ENCODE measurements at places on chromosomes 12 and 14. TPM values are rescaled to one million over a fixed set of nuclear protein-coding genes. Genes with fewer than 3 reads are reported as not detected.

- H3K27ac ChIP-seq = no peak overlapping the region
- H3K36me3 ChIP-seq = no peaks in the 10 kb centered on the region
- H3K4me1 ChIP-seq = no peaks in the 10 kb centered on the region
- no peaks in the 10 kb centered on the region for H3K27me3 ChIP-seq
- H3K4me3 ChIP-seq = no peak overlapping the region
Observed at GRCh38 chr14:87767567-87767901, 225.4 kb downstream of the GALC start.

DNA sequence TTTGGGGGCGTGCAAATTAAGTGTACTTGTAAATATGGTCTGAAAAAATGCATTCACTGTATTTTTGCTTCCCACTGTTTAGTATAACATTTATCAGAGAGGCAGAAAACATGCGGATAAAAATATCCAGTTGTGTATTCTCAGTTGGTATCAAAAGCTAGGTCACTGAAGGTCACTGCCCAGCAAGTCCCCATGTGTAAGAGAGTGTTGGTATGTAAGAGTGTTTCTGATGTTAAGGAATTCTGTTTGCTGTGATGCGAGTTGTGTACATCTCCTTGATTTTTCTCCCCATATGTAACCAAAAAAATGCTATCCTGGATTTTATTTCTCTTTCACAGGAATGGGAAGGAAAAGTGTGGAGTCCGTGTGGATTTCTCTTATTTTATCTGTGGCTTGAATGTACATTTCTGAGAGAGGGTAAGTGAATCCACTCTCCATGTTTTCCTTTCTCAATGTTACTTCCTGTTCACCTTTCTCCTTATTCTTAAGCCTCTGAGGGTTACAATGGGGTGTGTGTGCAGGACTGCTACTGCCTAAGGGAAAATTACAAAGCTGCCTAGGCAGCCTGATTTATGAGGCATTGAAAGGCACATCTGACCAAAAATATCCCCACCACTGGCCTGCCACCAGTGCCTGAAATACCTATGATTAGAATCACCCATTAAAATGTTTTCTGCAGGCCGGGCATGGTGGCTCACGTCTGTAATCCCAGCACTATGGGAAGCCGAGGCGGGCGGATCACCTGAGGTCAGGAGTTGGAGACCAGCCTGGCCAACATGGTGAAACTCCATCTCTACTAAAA lies 97.9 kb upstream of the USP44 start:
- peaks cover 6% of the 10 kb centered on the region for H3K27me3 ChIP-seq
- H3K4me1 ChIP-seq = no peaks in the 10 kb centered on the region
- no peaks in the 10 kb centered on the region for H3K36me3 ChIP-seq
- no peak overlapping the region for H3K27ac ChIP-seq
- DNase-seq = no peak
- H3K4me3 ChIP-seq = no peak overlapping the region

- H3K4me3 ChIP-seq = no peak overlapping the region
- no peaks in the 10 kb centered on the region for H3K4me1 ChIP-seq
- no peak for DNase-seq
- no peak overlapping the region for H3K27ac ChIP-seq
Observed at GRCh38 chr12:99271071-99271470, 376.5 kb upstream of the GARIN6 start.

The NUDT4 gene
- total RNA-seq = 56.3 TPM

DNA sequence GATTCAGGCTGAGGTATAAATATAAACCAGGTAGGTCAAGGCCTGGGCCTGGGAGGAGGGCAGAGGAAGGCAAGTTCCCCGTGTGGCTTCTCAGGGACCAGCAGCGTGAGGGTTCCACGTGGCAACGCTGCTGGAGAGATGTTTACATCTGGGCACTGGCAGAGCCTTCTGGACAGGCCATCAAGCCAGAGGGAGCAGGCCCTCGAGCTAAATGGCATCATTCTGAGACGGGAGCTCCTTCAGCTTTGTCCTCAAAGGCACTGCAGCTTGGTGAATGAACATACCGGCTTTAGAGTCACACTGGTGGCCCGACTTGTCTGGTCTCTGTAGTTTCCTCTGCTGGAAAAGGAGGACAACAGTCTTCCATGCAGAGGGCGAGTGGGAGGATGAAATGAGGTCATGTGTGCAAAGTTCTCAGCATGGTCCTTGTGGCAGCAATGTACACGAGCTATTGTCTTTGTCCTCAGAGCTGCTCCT lies 231.3 kb downstream of the ZFP36L1 start:
- H3K4me3 ChIP-seq = no peak overlapping the region
- no peak for DNase-seq
- no peaks in the 10 kb centered on the region for H3K36me3 ChIP-seq
- peaks cover 31% of the 10 kb centered on the region for H3K4me1 ChIP-seq

GRCh38 chr12:53005215-53005985 lies 856 bp upstream of the EIF4B start:
- H3K27me3 ChIP-seq = peaks cover 2% of the 10 kb centered on the region
- peaks cover 23% of the 10 kb centered on the region for H3K36me3 ChIP-seq
- H3K4me3 ChIP-seq = peak overlapping the region; percentile 97

DNA sequence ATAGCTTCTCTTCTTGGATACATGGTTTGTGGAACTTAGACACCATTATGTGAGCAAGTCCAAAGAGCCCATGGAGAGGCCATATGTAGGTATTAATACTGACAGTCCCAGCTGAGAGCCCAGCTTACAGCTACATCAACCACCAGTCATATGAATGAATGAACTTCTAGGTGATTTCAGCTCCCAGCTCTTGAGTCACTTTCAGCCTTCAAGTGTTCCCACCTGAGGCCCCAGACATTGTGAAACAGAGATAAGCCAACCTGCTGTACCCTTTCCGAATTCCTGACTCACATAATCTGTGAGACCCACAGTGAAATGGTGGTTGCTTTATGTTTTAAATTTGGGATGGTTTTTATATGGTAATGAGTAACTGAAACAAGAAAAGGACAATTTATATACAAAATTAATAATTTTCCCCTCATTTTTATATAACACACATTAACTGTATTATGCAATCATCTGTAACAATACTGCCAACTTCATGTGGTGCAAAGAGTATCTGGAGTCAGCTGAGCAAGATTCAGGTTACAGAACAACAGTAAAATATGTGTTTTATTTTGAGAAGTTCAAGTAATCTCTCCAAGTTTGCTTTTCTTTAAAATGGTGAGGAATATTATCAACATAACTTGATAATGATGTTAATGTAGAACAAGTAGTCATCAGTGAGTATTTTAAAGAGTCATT lies 27.7 kb upstream of the FBXO33 start:
- H3K36me3 ChIP-seq = no peaks in the 10 kb centered on the region
- DNase-seq = no peak
- no peak overlapping the region for H3K4me3 ChIP-seq
- no peak overlapping the region for H3K27ac ChIP-seq

DNA sequence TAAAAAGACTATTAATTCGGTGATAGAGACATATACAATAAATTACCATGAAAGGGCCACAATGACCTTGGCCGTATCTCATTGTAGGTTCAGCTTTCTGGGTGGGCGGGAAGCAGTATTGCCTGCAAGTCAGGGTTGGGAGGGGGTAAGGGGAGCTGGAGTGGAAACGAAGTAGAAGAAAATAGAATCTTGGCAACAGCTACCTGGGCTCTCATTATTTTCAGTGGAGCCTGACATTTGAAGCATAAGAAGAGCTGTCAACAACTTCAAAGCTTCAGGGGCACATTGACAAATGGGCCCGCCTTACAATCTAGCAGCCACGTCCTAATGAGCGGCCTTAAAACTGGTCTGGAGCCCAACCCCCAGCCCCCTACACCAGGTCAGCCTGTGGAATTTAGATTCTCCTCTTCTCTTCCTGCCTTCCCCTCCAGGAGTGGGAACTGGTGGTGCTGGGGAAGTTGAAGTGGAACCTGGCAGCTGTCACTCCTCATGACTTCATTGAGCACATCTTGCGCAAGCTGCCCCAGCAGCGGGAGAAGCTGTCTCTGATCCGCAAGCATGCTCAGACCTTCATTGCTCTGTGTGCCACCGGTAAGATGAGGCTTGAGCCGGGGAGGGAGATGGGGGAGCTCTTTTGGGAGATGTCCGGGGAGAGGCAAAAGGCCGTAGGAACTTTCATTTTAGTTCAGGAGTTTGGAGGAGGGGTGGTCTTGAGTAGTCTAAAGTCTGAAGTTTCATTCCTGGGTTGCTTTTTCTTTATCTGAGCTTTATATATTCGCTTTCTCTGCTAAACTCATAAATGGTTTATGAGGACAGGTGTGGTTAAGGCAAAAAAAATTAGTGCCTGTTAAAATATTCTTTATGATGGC lies 5.0 kb downstream of the CCND2 start:
- H3K4me1 ChIP-seq = peaks cover 68% of the 10 kb centered on the region
- H3K27ac ChIP-seq = peak overlapping the region; percentile 77
- H3K4me3 ChIP-seq = peak overlapping the region; percentile 99
- no peaks in the 10 kb centered on the region for H3K27me3 ChIP-seq
- peaks cover 96% of the 10 kb centered on the region for H3K36me3 ChIP-seq

GRCh38 chr14:104967386-104968152 lies 10.6 kb downstream of the AHNAK2 start:
- DNase-seq = no peak
- no peaks in the 10 kb centered on the region for H3K36me3 ChIP-seq
- no peak overlapping the region for H3K27ac ChIP-seq
- H3K4me1 ChIP-seq = no peaks in the 10 kb centered on the region
- H3K27me3 ChIP-seq = peaks cover 14% of the 10 kb centered on the region

GRCh38 chr12:23204933-23205778 lies 580.2 kb downstream of the ETNK1 start:
- no peak overlapping the region for H3K27ac ChIP-seq
- H3K36me3 ChIP-seq = no peaks in the 10 kb centered on the region
- H3K4me1 ChIP-seq = no peaks in the 10 kb centered on the region
- DNase-seq = peak; percentile 25
- H3K27me3 ChIP-seq = no peaks in the 10 kb centered on the region

DNA sequence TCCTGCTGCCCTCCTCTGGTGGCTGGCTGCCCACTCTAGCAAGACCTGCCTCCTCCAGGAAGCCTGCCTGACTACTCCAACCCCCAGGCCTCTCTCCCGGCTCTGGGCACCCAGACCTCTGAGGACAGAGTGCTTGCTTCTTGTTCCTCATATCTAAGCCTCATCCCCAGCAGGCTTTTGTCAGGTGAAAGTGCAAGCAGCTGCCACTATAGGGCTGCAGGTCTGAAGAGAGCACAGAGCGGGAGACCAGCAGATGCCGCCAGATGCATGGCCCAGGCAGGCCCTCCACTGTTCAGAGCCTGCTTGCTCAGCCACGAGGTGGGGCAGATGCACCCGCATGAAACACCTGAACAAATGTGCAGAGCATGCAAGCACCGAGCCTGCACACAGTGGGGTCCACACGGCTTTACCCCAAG lies 73.0 kb downstream of the SERPINA3 start:
- peaks cover 4% of the 10 kb centered on the region for H3K27me3 ChIP-seq
- H3K27ac ChIP-seq = no peak overlapping the region
- no peaks in the 10 kb centered on the region for H3K36me3 ChIP-seq

The DLGAP5 gene
- 110 TPM for total RNA-seq

- no peak overlapping the region for H3K4me3 ChIP-seq
- peaks cover 17% of the 10 kb centered on the region for H3K4me1 ChIP-seq
- H3K36me3 ChIP-seq = peaks cover 5% of the 10 kb centered on the region
- peak overlapping the region; percentile 12 for H3K27ac ChIP-seq
- peaks cover 19% of the 10 kb centered on the region for H3K27me3 ChIP-seq
Observed at GRCh38 chr14:92729634-92730358, 18.6 kb downstream of the LGMN start.

DNA sequence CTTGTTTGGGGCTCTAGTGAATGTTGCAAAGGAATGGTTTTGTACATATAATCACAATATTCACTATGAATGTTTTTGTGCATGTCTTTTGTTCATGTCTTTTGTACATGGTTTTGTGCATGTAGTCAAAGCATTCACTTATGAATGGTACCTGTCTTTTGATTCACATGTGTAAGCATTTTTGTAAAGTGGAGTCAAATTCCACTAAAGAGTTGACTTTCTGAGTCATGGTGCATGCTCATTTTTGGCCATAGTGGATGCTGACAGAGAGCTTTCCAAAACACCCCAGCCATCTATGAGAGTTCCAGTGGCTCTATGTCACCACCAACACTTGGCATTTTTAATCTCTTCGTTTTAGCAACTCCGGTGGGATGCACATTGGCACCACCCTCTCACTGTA lies 1185.9 kb upstream of the TMEM132C start:
- DNase-seq = no peak
- no peak overlapping the region for H3K27ac ChIP-seq
- H3K4me3 ChIP-seq = no peak overlapping the region
- peaks cover 3% of the 10 kb centered on the region for H3K4me1 ChIP-seq
- peaks cover 5% of the 10 kb centered on the region for H3K27me3 ChIP-seq
- H3K36me3 ChIP-seq = no peaks in the 10 kb centered on the region

The LMNTD1 gene
- total RNA-seq = not detected

- no peaks in the 10 kb centered on the region for H3K4me1 ChIP-seq
- no peaks in the 10 kb centered on the region for H3K27me3 ChIP-seq
- no peak overlapping the region for H3K4me3 ChIP-seq
- no peak overlapping the region for H3K27ac ChIP-seq
Observed at GRCh38 chr12:49511410-49511809, 27.4 kb upstream of the KCNH3 start.

GRCh38 chr14:105072892-105073719 lies 7.9 kb upstream of the GPR132 start:
- H3K27me3 ChIP-seq = peaks cover 8% of the 10 kb centered on the region
- no peak overlapping the region for H3K4me3 ChIP-seq
- H3K36me3 ChIP-seq = no peaks in the 10 kb centered on the region
- DNase-seq = no peak
- H3K27ac ChIP-seq = peak overlapping the region; percentile 20
- peaks cover 67% of the 10 kb centered on the region for H3K4me1 ChIP-seq

- no peak for DNase-seq
- H3K36me3 ChIP-seq = no peaks in the 10 kb centered on the region
- H3K27me3 ChIP-seq = peaks cover 5% of the 10 kb centered on the region
Observed at GRCh38 chr12:108120863-108121165, 8.3 kb upstream of the WSCD2 start.

DNA sequence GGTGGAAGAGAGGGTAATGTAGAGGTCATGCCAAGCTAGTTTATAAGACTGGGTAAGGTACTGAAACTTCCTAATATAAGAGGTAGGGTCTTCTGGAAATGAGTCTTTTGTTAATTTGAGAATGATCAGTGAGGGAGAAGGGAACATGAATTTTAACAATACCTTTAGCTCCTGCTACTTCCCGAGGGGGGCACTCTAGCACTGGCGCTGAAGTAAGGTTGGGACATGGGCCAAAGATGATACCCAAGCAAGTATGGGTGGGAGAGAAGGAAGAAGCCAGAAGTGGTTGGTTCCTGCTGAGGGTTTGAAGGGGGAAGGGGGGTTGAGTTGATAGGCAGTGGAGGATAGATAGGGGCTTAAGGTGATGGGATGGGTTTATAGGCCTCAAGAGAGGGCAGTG lies 32.3 kb upstream of the RNASE1 start:
- no peaks in the 10 kb centered on the region for H3K36me3 ChIP-seq
- no peak for DNase-seq
- no peaks in the 10 kb centered on the region for H3K27me3 ChIP-seq
- no peaks in the 10 kb centered on the region for H3K4me1 ChIP-seq
- H3K27ac ChIP-seq = no peak overlapping the region
- H3K4me3 ChIP-seq = no peak overlapping the region

Measured in activated CD8-positive, alpha-beta T cell treated with anti-CD3 and anti-CD28 coated beads, Interleukin-2, amount 10 ng/mL, durations not matched to agents 7 days and 5 days (primary cell).